ENCODE measurements at places on chromosomes 1 and 21.

GRCh38 chr21:20250337-20250736, 747.9 kb upstream of the NCAM2 start:
- DNase-seq, result no peak

DNA sequence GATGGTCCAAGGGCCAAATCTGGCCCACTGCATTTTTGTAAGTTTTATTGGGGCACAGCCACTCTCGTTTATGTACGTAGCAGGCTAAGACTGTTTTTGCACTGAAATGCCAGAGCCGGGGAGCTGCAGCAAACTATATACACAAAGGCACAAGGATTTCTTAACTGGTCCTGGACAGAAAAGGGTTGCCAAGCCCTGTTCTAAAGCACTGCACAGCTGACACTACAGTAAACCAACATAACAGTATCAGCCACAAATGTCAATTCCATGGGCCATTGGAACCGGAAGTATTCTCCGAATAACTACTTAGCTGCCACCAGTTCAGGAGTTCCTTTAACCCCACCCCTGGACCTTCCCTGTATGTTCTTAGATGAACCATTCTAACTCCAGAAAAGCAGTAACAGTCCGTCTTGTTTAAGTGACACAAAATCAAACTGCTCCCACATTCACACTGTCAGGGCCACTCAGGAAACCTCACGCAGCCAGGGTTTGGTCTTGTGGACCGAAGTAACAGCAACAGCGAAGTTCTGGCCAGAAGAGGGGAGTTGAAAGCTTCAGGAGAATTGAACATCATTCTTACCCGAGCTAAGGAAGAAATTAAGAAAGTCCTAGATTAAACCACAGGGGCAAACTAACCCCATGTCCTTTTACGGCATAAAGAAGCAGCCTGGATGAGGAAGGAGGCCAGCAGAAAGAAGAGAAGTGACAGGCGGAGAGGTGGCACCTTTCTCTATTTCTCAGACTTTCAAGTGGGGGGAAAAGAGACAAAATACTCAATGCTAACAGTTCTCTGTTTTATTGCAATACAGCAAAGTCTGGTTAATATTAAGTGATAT, 49.2 kb downstream of the COQ8A start:
- no peak for DNase-seq

GRCh38 chr1:180193141-180194047, 36.7 kb upstream of the LHX4 start:
- no peak for DNase-seq

- no peak for DNase-seq
Measured at GRCh38 chr1:174200746-174201145, 41.4 kb downstream of the RABGAP1L start.

DNA sequence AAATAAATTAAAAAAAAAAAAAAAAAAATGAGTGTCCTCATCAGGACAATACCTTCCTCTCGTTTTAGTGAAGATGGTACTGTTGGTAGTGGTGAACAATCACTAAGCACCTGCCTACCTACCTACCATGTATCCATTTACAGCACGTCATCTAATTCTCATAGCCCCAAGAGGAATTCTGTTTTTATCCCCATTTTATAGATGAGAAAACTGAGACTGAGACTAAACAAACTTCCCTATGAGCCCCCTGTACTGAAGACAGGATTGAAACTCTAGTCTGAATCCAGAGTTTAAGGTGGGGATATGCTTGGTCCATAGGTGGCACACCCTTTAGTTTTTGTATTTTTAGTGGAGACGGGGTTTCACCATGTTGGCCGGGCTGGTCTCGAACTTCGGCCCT, 17.3 kb upstream of the THEMIS2 start:
- DNase-seq, result no peak

- no peak for DNase-seq
Measured at GRCh38 chr21:35019631-35020032, 29.5 kb downstream of the RUNX1 start.

DNA sequence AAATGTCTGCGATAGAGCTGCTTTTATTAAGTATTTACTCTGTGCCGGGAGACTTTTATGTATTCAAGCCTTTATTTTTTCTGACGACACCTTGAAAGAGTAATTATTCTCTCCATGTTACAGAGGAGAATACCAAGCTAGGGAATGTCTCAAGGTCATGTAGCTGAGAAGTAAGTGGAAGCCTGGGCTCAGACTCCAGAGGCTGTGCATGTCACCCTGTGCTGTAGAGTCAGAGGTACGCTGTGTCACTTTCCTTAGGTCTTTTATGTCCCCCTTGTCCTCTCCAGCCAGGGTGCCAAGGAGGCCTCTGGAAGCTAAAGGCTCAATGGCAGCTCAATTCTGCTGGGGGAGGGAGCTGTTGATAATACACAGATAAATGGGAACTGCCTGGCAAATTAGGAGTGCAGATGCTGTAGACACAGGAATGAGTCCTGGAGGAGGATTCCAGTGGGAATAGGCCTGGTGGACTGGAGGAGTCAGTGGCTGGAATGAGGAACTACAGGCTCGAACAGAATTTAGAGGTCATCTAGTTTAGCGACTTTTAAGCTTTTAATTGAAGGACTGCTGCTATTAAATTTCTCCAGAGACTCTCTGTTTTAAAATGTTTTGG, 9.3 kb upstream of the IL19 start:
- no peak for DNase-seq

DNA sequence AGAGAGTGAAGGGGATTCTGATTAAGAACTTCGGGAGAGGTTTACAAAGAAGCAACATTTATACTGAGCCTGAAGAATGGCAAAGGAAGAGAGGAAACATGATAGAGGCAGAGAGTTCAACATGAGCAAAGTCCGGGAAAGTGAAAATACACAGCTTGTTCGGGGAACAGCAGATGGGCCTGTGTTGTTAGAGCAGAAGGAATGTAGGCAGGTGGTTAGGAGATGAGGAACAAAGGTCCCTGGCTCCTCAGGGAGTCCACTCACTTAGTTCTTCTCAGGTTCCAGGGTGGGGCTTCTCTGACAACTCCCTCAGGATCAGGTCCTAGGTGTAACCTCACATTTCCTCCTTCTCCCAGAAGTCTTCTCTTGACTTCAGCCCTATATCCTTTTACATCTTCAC, 5.1 kb upstream of the ZNF326 start:
- no peak for DNase-seq

GRCh38 chr21:27244352-27244751, 277.5 kb upstream of the ADAMTS5 start:
- DNase-seq, result no peak

GRCh38 chr1:239952348-239953308, 139.1 kb upstream of the FMN2 start:
- DNase-seq, result no peak

- no peak for DNase-seq
Measured at GRCh38 chr1:44223187-44223610, 9.9 kb downstream of the DMAP1 start.

GRCh38 chr1:216553040-216553439, 129.8 kb upstream of the USH2A start:
- DNase-seq, result no peak

DNA sequence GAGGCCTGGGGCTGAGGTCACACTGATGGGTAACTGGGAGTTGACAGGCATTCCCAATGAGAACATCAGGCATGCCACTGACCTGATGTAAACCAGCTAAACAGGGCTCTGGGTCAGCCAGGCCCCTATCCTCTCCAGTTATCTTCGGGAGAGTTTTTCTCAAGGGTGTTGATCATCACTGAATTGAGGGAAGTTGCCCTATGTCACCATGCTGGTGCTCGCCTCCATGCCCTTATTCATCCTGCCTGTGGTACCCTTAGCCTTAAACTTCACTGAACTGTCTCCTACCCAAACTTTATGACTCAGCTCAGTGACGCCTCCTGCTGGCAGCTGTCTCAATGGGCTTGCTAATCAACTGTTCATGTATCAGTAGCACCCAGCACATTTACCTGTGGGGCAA, 80.7 kb upstream of the TNR start:
- peak; percentile 1 for DNase-seq

GRCh38 chr1:23556635-23557470, 2.4 kb downstream of the ID3 start:
- DNase-seq, result no peak

DNA sequence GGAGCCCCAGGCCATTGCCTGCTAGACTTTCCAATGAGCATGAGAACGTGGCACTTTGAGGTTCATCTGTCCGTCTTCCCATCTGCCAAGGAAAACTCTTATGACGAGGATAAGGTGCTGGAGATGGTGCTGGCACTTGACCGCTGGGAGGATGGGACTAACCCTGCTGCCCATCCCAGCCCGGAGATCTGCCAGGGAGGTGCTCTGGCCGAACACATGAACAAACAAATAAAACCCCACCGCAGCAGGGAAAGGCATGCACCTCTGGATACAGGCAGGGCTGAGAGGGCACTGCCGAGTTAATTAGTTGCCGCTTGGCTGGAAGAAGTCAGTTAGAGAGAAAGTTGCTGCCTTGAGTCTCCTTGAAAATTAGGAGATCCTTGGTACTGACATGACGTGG, 308.4 kb downstream of the AJAP1 start:
- no peak for DNase-seq

DNA sequence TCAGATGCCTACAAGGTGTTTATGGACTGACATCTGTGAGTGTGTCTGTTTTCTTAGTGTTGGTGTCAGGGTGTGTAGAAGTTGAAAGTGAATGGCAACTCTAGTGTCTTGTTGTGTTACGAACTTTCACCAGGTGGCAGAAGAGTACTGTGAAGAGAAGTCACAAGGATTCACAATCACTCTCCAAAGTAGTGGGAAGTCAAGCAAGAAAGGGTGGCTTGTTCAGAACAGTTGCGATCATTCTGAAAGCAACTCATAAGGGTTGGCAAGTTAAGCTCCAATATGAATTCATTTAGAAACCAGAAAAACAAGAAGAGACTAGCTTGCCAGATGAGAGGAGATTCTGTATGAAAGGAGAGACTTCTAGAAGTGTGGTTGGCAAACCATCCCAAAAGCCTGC, 86.1 kb downstream of the FASLG start:
- no peak for DNase-seq

- DNase-seq, result no peak
Measured at GRCh38 chr1:36446271-36446670, 4.0 kb downstream of the OSCP1 start.

DNA sequence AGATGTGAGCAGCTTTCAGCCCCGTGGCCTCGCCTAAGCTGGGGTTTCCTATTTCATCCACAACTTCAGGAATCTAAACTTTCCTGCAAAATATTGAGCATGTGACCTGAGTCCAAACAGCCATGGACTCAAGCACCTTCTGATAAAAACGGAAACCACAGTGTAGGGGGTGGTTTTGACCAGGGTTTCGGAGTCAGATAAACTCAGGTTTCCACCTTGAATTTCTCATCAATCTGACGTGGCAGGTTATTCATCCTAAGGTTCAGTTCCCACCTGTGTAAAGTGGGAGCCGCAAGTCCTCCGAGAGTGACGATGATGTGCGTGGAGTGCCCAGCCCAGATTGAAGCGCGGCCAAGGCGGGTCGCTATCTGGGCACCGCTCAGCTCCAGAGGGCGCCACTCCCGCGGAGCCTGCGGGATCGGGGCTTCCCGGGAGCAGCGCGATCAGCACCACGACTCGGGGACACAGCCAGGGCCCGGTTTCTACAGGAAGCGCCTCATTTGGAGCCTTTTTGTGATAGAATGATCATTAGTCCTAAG, 871 bp upstream of the ETS2 start:
- DNase-seq, result peak; percentile 34

DNA sequence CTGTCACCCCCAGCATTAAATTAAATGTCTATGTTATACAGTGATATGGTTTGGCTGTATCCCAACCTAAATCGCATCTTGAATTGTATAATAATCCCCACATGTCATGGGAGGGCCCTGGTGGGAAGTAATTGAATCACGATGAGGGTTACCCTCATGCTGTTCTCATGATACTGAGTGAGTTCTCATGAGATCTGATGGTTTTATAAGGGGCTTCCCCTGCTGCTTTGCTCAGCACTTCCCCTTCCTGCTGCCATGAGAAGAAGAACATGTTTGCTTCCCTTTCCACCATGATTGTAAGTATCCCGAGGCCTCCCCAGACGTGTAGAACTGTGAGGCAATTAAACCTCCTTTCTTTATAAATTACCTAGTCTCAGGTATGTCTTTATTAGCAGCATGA, 445.7 kb downstream of the MRPL39 start:
- no peak for DNase-seq

DNA sequence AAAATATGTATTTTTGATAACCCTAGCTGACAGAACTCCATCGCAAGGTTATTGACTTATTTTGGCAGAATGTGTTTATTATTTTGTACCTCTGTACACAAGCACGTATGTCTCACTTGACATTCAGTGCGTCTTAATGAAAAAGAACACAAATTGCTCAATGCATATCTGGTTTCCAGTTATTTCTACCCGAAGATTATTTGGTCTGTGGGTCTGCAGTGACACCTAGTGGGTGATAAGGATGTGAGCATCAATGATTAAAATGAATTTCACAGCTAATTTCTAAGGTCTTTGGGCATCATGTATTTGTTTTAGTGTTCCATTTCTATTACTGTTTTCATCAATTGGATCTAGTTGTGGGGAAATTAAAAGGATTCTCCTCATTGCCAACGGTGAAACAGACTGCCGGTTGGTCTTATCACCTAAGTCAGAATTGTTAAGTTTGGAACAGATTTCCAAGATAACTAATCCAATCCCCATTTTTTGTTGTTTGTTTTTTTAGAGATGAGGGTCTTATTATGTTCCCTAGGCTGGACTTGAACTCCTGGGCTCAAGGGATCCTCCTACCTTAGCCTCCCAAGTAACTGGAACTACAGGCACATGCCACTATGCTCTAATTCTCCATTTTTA, 13.9 kb downstream of the DDX20 start:
- no peak for DNase-seq

- no peak for DNase-seq
Measured at GRCh38 chr1:211633524-211633846, 41.9 kb downstream of the NEK2 start.

GRCh38 chr1:235304549-235305451, 23.2 kb downstream of the ARID4B start:
- DNase-seq, result no peak

DNA sequence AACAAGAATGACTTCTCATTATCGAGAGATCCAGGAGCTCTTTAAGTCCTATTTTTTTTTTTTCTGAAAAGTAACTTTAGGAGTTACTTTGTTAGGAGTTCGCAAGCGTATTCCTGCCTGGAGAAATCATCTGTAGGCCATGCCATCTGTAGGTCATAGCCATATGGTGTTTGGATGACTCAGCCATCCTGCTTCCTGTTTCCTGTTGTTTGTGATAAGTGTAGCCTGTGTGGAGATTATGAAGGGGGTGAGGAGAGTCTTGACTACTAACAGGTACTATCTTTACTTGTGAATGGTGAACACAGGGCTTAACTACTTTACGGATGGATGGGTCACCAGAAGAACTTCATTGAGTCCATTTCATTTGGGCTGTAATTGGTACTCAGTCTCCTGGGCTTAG, 327.2 kb downstream of the PTPRU start:
- DNase-seq, result no peak
